ENCODE measurements at places on chromosomes 7 and 10.

GRCh38 chr10:67790534-67791408 is 47.2 kb downstream of the DNAJC12 start:
- DNase-seq = no peak

DNA sequence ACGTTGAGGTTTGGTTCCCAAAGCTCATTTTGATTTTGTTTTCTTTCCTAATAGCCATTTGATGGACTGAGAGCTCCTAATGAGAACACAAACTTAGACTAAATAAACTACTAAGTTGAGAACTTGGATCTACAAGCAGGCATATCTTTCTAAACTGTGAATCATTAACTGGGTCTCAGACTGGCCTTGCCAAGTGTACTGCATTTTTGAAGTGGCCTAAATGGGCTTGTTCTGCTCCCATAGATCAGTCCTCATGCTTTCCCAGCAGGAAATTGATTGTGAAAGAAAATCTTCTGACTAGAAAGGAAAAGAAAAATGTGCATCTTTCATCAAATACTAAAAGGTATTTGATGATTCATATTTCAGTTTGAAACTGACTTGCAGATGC is 46.7 kb upstream of the RBM33 start:
- no peak for DNase-seq

GRCh38 chr7:14432924-14433323 is 443.5 kb upstream of the ETV1 start:
- DNase-seq = no peak

DNA sequence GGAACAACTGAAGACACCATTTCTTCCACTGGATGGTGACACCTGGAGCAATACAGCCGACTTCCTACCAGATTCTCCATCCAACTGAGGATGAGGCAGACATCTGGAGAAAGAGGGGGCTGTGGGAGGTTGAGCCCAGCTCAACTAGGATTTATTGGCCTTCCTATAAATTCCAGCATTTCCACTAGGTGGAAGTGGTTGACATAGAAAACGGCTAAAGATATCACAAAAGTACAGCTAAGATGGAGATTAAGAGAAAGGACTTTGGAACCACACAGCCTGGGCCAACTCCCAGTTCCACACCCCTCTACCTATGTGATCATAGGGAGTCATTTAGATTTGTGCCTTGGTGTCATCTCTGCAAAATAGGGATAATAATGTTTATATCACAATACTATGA is 61.3 kb upstream of the CAV2 start:
- no peak for DNase-seq

DNA sequence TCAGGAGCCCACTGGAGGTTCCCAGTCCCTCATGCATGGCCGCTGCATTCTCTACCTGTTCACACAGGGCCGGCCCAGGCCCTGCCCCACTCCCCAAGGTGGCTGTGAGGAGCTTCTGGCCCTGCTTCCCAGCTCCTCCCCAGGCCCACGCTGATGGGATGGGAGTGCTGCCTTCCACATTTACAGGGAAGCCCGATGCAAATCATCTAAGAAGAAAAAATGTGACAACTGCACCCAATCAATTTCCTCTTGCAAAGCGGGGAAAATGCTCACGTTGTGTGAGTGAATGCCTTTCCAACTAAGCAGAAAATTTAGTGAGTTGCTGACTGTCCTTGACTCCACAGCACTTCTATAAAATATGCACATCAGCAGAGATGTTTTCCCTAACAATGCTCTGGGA is 485.8 kb upstream of the MGMT start:
- no peak for DNase-seq

DNA sequence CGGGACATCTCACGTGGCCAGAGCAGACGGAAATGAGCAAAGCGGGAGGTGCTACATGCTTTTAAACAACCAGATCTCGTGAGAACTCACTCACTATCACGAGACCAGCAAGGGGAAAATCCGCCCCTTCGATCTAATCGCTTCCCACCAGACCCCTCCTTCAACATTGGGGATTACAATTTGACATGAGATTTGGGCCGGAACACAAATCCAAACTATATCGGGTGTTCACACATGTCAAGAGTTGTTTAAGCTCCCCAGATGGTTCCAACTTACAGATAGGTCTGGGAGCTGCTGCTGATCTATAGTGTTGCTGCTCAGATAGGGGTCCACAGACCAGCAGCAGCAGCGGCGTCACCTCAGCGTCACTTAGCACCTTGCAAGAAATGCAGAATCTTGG is 194.9 kb downstream of the GPAM start:
- DNase-seq = no peak

GRCh38 chr7:134513169-134513752 is 14.1 kb upstream of the AKR1B10 start:
- DNase-seq = no peak

GRCh38 chr7:55325371-55325792 is 39.8 kb upstream of the LANCL2 start:
- DNase-seq = no peak

DNA sequence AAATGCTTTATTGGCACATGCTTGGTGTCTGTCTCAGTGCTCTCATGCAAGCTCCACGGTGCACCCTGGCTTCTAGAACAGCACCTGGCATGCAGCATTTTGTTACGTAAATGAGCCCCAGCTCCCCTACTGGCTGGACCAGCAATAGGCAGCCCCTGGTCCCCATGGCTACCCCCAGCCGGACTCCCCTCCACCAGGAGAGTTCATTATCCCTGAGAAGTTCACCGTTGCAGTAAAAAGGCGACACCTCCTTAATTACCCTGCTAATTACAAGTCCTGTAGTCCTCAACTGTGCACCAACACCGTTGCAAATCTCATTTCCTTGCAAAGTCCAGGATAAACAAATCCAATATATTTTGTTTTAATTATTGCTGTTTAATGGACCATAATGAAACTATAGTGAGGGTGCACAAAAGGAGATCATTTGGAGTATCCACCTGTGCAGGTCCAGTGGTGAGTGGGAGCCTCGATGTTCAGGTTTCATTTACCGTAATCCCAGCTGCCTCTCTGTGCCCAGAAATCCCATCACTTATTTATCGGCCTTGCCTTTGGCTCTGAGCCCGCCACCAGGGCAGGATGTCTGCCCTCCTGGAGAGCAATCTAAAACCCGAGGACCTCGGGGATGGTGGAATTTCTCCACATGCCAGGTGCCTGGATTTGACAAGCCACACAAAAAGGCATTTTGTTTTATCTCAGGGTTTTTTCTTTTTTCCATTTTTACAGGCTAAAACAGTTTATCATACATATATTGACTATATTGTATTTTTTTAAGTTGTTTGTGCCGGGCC is 12.8 kb upstream of the DRGX start:
- DNase-seq = no peak

DNA sequence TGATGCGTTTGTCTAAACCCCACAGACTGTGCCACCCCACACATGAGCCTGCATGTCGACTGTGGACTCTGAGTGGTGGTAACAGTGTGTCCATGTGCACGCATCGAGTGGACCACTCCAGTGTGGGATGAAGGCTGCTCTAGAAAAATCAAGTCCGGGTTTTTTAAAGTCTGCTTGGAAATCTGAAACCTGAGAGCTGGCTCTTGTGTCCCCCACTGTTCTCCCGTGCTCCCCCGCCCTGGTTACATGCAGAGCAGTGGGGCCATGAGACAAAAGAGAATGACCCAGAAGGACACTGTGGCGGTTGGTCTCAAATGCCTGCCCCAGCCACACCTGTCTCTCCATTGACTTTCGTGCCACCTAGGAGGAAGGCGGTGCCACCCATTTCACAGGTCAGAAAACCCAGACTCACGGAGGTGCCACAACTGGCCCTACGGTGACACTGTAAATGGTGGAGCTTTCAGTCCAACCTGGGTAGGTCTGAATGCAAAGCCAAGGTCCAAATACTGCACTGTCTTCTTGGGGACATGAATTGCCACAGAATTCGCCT is 27.3 kb upstream of the PWWP2B start:
- DNase-seq = no peak
